ENCODE measurements at places on chromosomes 1 and 21.

- DNase-seq, result no peak
These were observed 296.0 kb downstream of the TBX15 start for GRCh38 chr1:118692143-118692542.

DNA sequence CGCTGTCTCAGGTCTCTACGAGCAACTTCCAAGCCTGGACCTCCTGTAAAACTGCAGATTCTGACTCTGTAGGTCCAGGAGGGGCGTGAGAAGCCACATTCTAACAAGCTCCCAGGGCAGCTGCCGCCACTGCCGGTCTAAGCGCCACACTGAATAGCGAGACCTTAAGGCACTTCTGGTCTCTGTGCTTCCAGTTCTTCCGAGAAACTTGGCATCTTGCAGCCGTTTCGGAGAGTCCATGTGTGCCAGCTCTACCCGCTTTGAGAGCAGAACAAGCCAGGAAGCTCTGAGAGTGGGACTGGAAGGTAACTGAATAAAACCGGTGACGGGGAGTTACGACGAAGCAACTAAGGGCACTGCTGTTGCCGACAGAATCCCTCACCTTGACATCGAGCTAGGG is 12.5 kb downstream of the AGT start:
- DNase-seq, result no peak

- DNase-seq, result no peak
These were observed 1.6 kb upstream of the TMEM63A start for GRCh38 chr1:225883616-225884265.

DNA sequence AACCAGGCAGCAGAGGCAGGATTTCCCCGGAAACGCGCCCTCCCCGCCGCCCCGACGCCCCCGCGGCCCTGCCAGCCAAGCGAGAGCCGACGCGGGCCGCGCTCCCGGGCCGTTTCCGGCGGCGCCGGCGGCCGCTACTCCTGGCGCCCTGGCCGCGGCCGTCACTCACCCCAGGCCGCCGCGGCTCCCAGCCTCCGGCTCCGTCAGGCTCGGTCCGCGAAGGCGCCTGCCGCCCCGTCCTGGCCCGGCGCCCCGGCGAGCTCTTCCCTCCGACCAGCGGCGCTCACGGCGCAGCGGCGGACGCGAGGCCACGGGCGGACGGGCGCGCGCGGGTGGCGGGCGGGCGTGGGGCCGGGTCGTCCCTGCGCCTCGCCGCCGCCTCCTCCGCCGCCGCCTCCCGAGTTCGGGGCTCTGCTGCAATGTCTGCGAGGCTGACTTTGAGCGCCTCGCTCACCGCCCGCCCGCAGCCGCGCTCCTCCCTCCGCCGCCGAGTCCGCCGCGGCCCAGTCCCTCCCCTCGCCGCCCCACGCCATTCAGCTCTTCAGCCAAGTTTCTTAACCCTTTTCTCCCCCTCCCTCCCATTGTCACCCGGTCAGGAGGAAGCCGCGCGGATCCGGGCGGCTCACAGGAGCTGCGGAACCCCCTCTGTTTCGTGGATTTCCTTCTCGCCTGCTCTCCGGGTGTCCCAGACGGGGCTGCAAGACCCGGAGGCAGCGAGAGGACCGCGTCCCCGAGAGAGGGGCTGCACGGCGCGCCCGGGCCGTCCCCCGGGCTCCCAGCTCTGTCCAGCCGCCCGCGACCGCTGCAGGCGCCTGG is at the start of gene NRIP1:
NRIP1 (minus strand) TSS at position 425 of the 816 bp plus-strand sequence. CDS start 96,808 bp downstream, outside the sequence.
- DNase-seq, result peak; percentile 89

GRCh38 chr1:222893255-222893654 is 78.4 kb downstream of the DISP1 start:
- no peak for DNase-seq

DNA sequence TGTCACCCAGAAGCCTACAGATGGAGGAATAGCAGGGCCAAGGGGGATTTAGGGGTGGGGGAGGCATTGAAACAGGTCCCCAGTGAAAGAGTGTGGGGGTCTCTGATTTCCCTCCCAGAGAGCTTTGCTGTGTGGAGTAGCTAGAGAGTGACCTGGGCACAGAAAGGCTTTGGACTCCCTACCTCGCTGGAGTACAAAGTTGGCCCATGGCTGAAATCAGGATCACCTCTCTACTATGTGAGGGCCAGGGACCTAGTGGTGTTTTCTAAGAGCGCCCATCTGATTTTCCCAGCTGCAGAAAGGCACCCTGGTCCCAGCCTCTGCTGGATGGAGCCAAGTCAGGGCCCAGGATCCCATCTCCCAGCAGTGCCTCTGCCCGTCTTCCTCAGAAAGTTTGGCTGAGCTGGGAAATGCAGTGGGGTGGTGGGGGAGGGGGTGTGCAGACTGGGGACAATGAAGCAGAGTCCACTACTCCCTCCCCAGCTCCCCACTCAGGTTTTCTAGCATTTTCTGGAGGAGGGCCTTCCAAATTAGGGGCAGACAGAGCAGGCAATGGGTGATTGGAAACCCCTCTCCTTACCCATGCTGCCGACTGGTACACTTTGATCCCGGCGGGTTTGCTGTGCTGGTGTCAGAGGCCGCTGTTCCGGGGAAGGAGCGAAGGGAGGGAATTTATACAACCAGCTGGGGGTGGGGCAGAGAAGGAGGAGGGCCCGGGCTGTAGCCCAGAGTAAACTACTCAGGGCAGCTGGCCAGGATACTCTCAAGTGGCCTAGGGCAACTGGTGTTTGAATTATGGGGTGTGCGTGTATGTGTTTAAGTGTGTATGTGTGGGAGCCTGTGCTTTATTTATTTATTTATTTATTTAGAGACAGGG is at the start of gene SELENBP1:
SELENBP1 (minus strand) TSS at position 648 of the 877 bp plus-strand sequence; CDS start at position 584, 64 bp downstream.
- DNase-seq, result peak; percentile 72

GRCh38 chr1:47906009-47906432 is 91.2 kb downstream of the TRABD2B start:
- peak; percentile 85 for DNase-seq

DNA sequence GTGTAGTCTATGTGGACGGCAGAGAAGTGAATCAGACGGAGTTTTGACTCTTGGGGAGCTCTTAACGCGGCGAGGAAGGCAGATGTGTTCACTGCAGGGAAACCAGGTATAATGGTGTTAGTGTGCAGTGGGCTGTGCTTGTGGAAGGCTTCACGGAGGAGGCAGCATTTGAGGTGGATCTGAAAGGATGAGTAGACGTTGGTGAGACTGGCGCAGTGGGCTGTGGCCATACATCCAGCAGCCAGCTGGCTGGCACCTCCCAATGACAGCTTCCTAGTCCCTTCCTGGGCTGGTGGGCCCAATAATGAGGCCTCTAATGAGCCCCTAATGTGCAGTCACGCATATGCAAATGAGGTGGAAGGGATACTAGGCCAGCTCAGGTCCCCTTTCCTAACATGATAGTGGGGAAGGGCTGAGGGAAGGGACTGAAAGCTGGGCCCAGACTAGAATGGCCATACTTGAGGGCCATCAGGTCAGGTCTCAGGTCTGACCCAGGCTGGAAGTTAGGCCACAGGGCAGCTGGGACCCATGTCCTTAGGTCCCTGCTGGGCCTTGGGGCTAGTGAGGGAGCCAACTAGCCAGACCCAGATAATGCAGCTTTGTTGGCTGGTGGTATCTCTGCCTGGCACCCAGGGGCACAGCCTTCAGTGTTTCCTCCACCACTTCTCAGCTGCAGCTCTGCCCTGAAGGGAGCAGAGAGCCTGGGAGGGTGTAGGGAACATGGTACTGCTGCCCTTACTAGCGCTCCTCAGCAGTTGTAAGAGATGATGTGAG is 3.8 kb downstream of the MAP7D1 start:
- DNase-seq, result no peak

GRCh38 chr1:21559788-21560567 is 50.8 kb downstream of the ALPL start:
- DNase-seq, result no peak

DNA sequence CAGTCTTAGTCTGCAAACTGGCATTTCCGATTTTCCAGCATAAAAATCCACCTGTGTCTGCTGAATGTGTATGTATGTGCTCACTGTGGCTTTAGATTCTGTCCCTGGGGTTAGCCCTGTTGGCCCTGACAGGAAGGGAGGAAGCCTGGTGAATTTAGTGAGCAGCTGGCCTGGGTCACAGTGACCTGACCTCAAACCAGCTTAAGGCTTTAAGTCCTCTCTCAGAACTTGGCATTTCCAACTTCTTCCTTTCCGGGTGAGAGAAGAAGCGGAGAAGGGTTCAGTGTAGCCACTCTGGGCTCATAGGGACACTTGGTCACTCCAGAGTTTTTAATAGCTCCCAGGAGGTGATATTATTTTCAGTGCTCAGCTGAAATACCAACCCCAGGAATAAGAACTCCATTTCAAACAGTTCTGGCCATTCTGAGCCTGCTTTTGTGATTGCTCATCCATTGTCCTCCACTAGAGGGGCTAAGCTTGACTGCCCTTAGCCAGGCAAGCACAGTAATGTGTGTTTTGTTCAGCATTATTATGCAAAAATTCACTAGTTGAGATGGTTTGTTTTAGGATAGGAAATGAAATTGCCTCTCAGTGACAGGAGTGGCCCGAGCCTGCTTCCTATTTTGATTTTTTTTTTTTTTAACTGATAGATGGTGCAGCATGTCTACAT is 2.5 kb upstream of the OLFML3 start:
- peak; percentile 50 for DNase-seq

- no peak for DNase-seq
These were observed 43.1 kb upstream of the ETV3 start for GRCh38 chr1:157181258-157181657.

- no peak for DNase-seq
These were observed 1.3 kb upstream of the RD3 start for GRCh38 chr1:211493133-211493871.

- peak; percentile 49 for DNase-seq
These were observed 348.6 kb upstream of the ADGRL4 start for GRCh38 chr1:79355090-79355489.

GRCh38 chr1:51875836-51876235 is 2.7 kb downstream of the NRDC start:
- no peak for DNase-seq

Measured in amniotic epithelial cell (primary cell).